ENCODE measurements at places on chromosomes 5 and 9. TPM values are rescaled to one million over a fixed set of nuclear protein-coding genes. Genes with fewer than 3 reads are reported as not detected.

Gene STING1
- total RNA-seq = 51.5 TPM

Gene NUP188
- total RNA-seq = 79.3 TPM

Gene DAB2IP
- total RNA-seq = 95.7 TPM

Gene PCDHGA10
- 6.5 TPM for total RNA-seq

Gene IFNA2
- total RNA-seq = not detected

Gene PCDHGA4
- 1.4 TPM for total RNA-seq

Gene SOHLH1
- total RNA-seq = not detected

Gene C5orf58
- not detected for total RNA-seq

Gene EDIL3
- total RNA-seq = 38.9 TPM

Data from transverse colon (tissue), 4 donors.